ENCODE measurements at places on chromosomes 2 and 18. TPM values are rescaled to one million over a fixed set of nuclear protein-coding genes. Genes with fewer than 3 reads are reported as not detected.

DNA sequence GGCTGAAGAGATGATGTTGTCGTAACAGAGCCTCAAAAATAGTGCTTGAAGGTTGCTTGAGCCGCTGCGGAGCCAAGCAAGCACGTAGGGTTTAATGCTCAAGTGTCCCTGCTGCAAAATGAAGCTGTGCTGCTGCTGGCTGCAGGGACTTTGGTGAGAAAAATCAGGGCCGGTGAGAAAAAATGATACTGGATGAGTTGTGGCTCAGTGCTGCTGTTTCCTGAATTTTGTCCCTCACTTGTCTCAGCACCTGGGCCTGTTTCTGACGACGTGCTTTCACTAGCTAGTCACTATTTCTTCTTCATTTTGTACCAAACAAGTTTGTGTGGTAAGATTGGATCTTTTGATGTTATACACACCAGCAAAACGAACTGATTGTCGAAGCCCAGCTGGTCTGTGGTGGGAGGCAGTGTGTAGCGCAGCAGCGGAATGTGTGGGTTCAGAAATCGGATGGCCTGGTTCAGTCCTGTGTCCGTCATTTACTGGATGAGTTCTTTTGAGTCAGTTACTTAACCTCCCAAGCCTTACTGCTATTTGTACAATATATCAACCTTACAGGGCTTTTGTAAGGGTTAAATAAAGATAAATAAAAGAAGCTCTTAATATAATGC is 172.8 kb upstream of the FOSL2 start:
- no peak for DNase-seq

GRCh38 chr18:45335282-45336043 is 279.8 kb upstream of the SLC14A2 start:
- DNase-seq = no peak

HOXD3 gene
- 2.6 TPM for total RNA-seq

- no peak for DNase-seq
Observed at GRCh38 chr2:150888337-150888736, 373.3 kb downstream of the RBM43 start.

SRSF7 gene
- total RNA-seq = 139 TPM
